ENCODE measurements at places on chromosomes 4 and X.

DNA sequence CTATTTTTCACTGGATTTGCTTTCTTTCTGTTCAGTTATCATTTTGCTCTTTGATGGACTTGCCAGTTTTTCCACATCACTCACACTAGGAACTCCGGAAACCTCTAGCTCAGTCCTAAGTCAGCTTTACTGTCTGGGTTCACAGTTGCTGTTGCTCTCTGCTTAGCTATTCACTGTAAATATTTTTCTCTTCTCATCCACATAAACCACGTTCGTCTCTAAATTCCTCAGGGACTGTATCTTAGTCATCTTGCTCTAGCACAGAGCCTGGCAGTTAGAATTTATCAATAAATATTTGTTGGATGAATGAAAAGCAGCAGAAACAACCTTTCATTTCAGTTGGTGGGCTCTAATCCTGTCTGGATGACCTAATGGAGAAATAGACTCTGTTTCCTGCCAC lies 119.4 kb upstream of the DMD start:
- H3K27ac ChIP-seq: no peak overlapping the region
- H3K4me1 ChIP-seq: no peaks in the 10 kb centered on the region
- no peaks in the 10 kb centered on the region for H3K27me3 ChIP-seq

DNA sequence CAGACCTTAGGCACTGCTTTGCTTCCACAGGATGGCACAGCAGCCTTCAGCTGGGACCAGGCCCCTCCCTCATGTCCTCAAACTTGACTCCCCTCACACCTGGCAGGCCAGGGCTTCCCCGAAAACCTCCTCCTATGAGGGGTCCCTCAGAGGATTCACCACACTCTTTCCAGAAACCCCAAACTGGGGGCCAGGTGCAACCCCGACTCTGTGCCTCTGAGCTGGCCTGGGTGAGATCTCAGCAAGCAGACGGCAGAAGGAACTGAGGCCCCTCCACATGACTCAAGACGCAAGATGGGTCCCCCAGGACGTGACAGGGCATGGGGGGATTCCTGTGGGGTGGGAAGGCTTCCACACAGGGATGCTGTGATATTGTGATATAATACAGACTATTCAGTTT lies 6.2 kb downstream of the HCFC1 start:
- no peak for DNase-seq
- peak overlapping the region; percentile 74 for H3K27ac ChIP-seq
- H3K27me3 ChIP-seq: no peaks in the 10 kb centered on the region
- peak overlapping the region; percentile 86 for H3K4me3 ChIP-seq

GRCh38 chrX:151796576-151796975 lies 62.0 kb downstream of the CNGA2 start:
- H3K27me3 ChIP-seq: peaks cover 28% of the 10 kb centered on the region
- no peaks in the 10 kb centered on the region for H3K4me1 ChIP-seq
- H3K4me3 ChIP-seq: no peak overlapping the region
- H3K36me3 ChIP-seq: no peaks in the 10 kb centered on the region
- no peak overlapping the region for H3K27ac ChIP-seq
- no peak for DNase-seq

- no peak overlapping the region for H3K4me3 ChIP-seq
- H3K27me3 ChIP-seq: peaks cover 10% of the 10 kb centered on the region
- no peak for DNase-seq
- H3K27ac ChIP-seq: no peak overlapping the region
- H3K36me3 ChIP-seq: peaks cover 5% of the 10 kb centered on the region
- peaks cover 2% of the 10 kb centered on the region for H3K4me1 ChIP-seq
These were observed 51.5 kb upstream of the TBC1D9 start for GRCh38 chr4:140807491-140808252.

GRCh38 chrX:51376672-51377071 lies 44.0 kb downstream of the NUDT10 start:
- no peak overlapping the region for H3K4me3 ChIP-seq
- DNase-seq: no peak
- H3K4me1 ChIP-seq: peaks cover 7% of the 10 kb centered on the region
- H3K36me3 ChIP-seq: peaks cover 11% of the 10 kb centered on the region
- no peak overlapping the region for H3K27ac ChIP-seq

- peaks cover 6% of the 10 kb centered on the region for H3K27me3 ChIP-seq
- no peak overlapping the region for H3K4me3 ChIP-seq
- H3K4me1 ChIP-seq: no peaks in the 10 kb centered on the region
These were observed 7.2 kb upstream of the LNX1 start for GRCh38 chr4:53598483-53598882.

DNA sequence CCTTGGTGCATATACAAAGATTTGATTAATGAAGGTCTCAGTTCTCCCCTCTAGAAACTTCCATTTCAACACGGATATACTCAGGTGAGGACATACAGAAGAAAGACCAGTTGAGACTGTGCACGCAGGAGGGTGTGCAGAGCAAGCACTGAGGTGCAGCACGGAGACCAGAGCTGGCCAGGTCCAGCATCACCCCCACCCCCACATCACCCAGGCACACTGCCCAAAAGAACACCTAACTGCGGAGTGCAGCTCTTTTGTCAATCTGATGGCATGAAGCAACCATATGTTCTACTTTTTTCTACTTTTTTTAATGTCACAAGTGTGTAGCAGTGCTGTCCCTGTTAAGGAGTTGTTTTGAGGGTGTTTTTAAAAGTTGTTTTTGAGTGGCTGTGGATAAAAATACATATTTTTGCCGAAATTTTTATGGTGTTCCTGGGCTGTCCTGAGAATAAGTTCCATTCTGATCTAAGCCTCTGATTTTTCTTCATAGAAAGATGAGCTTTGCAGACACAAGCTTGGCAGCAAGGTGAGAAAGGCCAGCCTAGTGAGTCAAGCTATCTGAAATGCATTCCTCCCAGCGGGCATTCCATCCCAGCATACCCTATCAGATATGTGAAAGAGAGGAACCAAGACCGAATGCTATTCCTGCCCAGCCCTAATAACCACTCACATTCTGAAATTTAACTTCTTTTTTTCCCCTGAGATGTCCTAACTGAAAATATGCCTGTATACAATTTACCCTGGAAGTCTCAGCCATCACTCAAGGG lies 173.7 kb downstream of the PTTG2 start:
- peak overlapping the region; percentile 49 for H3K27ac ChIP-seq
- H3K4me1 ChIP-seq: peaks cover 41% of the 10 kb centered on the region
- DNase-seq: no peak
- H3K4me3 ChIP-seq: no peak overlapping the region
- no peaks in the 10 kb centered on the region for H3K27me3 ChIP-seq

GRCh38 chr4:53497487-53498244 lies 93.6 kb downstream of the LNX1 start:
- H3K27ac ChIP-seq: no peak overlapping the region
- peaks cover 2% of the 10 kb centered on the region for H3K4me1 ChIP-seq
- no peak overlapping the region for H3K4me3 ChIP-seq
- no peak for DNase-seq
- peaks cover 3% of the 10 kb centered on the region for H3K27me3 ChIP-seq

DNA sequence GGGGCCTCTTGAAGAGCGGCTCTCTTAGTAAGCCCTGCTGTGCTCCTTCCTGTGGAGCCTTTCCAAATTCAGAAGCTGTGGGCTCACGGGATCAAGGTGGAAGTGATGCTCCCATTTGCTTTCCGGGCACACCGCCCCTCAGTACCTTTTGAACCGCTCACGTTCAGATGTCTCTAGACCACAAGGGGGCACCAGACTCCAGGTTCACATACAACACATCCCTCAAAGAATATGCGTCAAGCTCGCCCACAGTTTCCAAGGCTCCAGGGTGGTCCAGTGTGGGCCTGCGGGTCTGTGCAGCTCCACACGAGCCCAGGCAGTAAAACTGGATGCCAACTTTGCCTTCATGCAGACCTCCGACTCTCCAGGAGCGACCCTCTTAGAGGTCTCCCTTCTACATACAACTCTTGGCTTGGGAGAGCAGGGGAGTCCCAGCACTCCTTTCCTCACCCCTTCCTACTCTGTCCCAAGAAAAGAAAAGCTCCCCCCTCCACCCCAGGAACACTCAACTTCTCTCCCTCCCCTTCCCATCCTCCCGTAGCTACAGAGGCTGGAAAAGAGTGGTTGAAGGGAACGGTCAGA lies 11.0 kb downstream of the SUPT20HL1 start:
- peaks cover 5% of the 10 kb centered on the region for H3K4me1 ChIP-seq
- no peak overlapping the region for H3K27ac ChIP-seq
- DNase-seq: peak; percentile 24
- peaks cover 8% of the 10 kb centered on the region for H3K27me3 ChIP-seq

GRCh38 chrX:119784747-119785446 lies 6.5 kb downstream of the RPL39 start:
- no peak overlapping the region for H3K27ac ChIP-seq
- H3K4me3 ChIP-seq: peak overlapping the region; percentile 38
- H3K4me1 ChIP-seq: peaks cover 36% of the 10 kb centered on the region
- H3K36me3 ChIP-seq: no peaks in the 10 kb centered on the region

- no peak overlapping the region for H3K4me3 ChIP-seq
- H3K36me3 ChIP-seq: no peaks in the 10 kb centered on the region
These were observed 102.9 kb downstream of the KCNIP4 start for GRCh38 chr4:21845663-21846062.

GRCh38 chrX:103818842-103819619 lies 13.0 kb downstream of the RAB9B start:
- H3K27me3 ChIP-seq: peaks cover 7% of the 10 kb centered on the region
- no peak overlapping the region for H3K27ac ChIP-seq

GRCh38 chr4:145804116-145804515 lies 124.2 kb downstream of the C4orf51 start:
- H3K27me3 ChIP-seq: no peaks in the 10 kb centered on the region
- no peak overlapping the region for H3K27ac ChIP-seq
- peaks cover 5% of the 10 kb centered on the region for H3K4me1 ChIP-seq
- no peak overlapping the region for H3K4me3 ChIP-seq

DNA sequence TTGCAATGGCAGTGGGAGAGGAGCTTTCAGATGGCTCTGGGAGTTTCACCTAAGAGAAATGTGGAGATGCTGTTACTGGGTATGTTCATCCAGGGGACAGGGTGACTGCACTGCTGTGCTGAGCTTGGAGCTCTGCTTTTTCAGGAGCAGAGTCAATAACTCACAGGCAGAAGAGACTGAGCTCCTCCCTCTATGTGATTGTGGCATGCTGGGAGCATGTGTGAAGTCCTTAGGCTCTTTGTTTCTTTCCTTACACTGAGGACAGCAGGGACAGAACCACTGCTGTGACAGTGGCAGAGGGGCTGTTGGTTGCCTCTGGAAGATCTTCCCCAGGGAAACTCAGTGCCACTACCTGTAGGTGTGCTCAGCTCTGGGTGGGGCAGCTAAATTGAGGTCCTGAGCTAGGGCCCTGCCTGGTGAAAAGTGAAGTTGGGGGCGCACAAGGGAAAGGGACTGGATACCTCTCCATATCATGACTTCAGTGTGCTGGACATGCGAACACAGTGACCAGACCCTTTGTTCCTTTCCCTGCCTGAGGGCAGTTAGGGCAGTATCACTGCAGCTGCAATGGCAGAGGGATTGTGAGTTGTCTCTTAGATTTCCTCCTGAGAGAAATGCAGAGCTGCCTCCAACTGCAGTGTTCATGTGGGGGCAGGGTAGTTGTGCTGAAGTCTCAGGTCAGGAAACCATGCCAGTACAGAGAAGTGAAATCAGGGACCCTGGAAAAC lies 156.7 kb downstream of the TENT5D start:
- H3K36me3 ChIP-seq: no peaks in the 10 kb centered on the region
- peaks cover 2% of the 10 kb centered on the region for H3K27me3 ChIP-seq
- no peak overlapping the region for H3K4me3 ChIP-seq
- no peak for DNase-seq
- H3K27ac ChIP-seq: no peak overlapping the region

- H3K36me3 ChIP-seq: peaks cover 6% of the 10 kb centered on the region
- H3K4me3 ChIP-seq: no peak overlapping the region
- no peaks in the 10 kb centered on the region for H3K27me3 ChIP-seq
- no peaks in the 10 kb centered on the region for H3K4me1 ChIP-seq
- no peak overlapping the region for H3K27ac ChIP-seq
These were observed 59.3 kb upstream of the UBQLN2 start for GRCh38 chrX:56503941-56504673.

DNA sequence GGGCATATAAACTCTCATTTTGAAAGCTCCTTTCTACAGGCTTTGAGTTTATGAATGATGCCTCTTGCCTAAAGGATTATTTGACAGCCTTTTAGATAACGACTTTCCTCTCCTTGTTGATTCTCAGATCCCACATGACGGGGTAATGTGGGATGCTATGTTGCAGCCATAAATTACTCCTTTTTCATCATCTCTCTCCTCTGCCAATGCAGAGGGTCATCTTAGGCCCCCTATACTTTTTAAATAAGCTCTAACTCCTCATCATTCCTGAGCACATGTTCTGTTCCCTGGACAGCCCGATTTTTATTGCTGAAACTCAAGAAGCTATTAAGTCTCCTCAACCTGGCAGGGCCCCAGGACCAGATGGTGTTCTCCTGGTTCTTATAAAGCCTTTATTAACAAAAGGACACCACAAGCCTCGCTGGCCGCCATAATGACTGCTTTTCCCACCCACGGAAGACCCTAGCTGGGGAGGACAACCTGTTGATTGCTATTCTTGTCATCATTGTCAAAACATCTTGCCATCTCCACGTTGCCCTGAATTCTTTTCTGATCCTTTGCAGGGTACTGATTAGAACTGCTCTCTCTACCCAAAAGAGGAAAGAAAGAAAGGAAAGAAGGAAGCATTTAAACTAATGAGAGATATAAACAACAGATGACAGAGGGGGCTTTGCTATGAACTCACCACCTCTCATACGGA lies 150.7 kb downstream of the DHX15 start:
- H3K36me3 ChIP-seq: no peaks in the 10 kb centered on the region
- H3K27ac ChIP-seq: no peak overlapping the region
- no peak for DNase-seq
- no peaks in the 10 kb centered on the region for H3K4me1 ChIP-seq
- peaks cover 37% of the 10 kb centered on the region for H3K27me3 ChIP-seq

DNA sequence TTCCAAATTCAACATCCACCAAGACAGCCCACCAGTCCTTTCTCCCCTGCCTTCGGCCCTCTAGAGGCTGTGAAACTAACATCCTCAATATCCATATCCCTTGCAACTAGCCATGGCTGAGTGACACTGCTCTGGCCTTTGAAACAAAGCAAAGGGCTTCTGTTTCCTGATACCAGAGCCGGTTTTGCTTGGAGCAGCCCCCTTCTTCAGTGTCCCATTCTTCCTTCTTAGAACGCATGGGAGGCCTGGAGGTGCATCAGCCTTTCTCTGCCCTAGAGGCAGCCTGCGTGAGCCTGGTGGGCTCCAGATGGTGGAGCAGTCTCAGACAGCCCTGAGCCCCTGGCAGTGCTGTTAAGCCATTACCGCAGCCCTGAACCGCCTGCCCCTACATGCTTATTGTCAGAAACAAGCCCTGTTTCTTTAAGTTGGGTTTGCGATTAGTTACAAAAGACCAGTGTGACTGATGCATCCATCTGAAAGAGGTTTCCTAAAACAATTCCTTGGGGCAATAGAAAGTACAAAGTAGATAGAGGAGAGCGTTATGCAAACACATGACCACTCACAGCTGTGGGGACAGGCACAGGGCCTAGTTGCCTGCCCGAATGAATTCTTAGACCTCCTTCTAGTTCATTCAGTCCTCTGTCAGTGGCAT lies 74.1 kb downstream of the EVC start:
- no peak overlapping the region for H3K27ac ChIP-seq
- no peak overlapping the region for H3K4me3 ChIP-seq
- DNase-seq: no peak
- no peaks in the 10 kb centered on the region for H3K36me3 ChIP-seq
- H3K4me1 ChIP-seq: no peaks in the 10 kb centered on the region
- no peaks in the 10 kb centered on the region for H3K27me3 ChIP-seq

Data from naive thymus-derived CD8-positive, alpha-beta T cell (primary cell).